ENCODE measurements at places on chromosomes 11 and 22.

DNA sequence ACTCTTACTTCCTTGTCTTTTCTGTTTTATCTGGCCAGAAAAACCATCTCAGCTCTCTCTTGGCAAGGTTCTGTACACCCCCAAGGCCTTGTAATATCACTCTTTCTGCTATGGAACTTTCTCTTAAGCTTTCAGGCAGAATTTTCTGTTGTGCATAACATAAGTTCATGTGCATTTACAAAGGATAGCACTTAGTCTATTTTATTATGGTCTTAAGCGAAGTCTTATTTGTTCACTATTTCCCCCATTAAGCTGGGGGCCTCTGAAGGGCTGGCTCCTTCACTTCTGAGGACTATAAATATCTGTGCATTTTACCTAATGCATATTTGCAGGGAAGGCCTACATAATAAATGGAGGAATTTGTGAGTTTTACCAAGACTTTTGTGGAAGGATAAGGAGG is 1393.4 kb downstream of the FAM181B start:
- no peak for DNase-seq

- DNase-seq = no peak
Measured at GRCh38 chr11:57801183-57801485, 39.5 kb downstream of the CTNND1 start.

DNA sequence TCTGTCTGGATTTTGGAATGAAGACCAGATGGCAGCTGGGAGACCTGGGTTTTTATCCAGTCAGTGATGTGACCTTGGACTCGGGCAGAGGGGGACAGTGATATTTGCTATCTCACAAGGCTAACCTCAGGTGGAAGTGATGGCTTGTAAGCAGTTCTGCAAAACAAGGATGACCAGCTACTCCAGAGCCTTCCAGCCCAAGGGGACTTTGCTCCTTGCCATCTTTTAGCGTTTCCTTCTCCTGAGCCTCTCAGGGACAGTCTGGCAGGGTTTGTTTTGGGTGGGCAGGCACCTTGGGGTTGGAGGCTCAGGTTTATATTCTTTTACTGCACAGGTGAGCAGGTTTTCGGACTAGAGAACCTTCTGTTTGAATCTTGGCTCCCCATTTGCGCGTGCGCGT is 9.5 kb upstream of the OSBP2 start:
- DNase-seq = no peak

DNA sequence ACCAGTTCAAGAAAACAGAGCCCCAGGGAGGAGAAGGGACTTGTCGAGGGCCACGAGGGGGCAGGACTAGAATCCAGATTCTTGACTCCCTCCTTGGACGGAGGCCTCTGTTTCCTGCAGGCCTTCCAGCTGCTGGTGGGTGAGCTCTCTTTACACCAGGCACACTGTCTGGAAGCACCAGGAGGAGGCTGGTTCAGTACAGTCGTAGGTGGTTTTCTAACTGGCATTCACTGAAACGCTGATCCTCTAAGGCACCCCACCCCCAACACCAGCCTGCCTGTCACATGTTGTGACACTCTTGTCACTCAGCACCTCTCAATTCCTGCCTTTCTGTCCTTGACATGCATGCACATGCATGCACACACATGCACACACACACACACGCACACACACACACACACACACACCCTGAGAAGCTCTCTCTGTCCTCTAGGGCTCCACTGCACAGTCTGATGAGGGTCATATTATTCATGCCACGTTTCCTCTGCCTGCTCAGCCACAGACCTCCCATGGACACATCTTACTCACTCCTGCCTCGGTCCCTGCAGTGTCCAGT is 751 bp downstream of the MS4A10 start:
- DNase-seq = no peak

GRCh38 chr11:60338053-60338452 is 11.0 kb downstream of the MS4A6E start:
- no peak for DNase-seq

- no peak for DNase-seq
Measured at GRCh38 chr11:34219941-34220370, 114.5 kb downstream of the NAT10 start.

DNA sequence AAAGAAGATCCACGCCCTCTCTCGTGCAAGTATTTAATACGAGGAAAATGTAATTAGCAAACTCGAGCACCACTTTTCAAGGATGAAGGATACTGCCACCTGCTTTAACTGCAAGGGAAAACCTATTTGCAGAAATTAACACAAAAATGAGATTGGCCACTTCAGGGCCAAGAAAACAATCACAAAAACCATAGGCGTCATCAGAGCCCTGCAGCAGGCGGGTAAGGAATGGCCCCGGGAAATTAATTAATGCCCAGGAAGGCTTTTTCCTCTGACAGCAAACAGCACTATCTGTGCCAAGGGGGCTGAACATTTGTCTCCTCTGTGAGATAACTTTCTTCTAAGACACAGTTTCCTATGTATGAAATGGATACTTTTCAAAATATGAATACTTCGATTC is 255.7 kb downstream of the CTTN start:
- no peak for DNase-seq

DNA sequence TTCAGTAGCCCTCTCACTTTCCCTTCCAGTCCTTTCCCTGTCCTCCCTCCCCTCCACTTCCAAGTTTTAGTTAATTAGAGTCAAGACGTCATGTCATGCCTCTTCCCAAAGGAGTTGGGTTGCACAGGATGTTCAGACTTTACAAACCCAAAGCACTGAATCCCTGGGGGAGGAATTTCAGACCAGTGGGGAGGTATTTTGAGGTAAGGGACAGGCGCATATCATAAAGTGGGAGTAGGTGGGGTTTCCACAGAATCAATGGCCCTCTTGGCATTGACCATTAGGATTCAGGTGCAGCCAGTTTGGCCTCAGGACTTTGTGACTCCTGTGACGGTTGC is 733 bp upstream of the ACP2 start:
- no peak for DNase-seq

DNA sequence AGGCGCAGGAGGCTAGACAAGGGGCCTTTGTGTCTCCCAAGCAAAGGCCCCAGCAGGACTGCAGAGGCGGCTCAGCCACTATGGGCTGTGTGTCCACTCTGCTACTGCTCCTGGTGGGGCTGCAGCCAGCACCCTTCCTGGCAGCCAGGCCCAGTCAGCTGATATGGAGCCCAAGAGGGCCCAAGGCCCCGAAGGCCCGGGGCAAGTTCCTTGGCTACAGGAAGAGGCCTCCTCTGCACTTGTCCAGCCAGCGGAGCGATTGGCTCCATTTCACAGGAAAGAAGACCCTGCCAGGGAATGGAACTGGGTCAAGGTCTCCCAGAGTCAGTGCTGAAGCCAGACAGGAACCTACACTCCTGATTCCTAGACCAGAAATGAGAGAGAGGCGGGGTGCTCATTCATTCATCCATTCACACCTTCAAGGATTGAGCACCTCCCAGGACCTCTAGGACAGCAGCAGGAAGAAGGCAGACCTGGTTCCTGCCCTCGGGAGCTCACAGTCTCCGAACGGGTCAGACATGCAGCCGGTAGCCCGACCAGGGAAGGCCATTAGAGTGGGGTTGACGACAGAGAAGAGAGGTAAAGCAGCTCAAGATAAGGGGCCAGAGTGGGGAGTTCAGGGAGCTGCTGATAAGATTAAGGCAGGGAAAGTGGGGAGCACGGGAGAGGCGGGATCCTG is 811 bp upstream of the P2RY2 start:
- DNase-seq = no peak

- no peak for DNase-seq
Measured at GRCh38 chr22:41367680-41368542, 13.8 kb upstream of the TEF start.

GRCh38 chr11:6468712-6469495 is 4.8 kb downstream of the TRIM3 start:
- DNase-seq = no peak

GRCh38 chr11:104556606-104557301 is 341.5 kb downstream of the CASP12 start:
- DNase-seq = no peak

Data from stimulated activated CD8-positive, alpha-beta memory T cell treated with anti-CD3 and anti-CD28 coated beads, Interleukin-15, amount 100 ng/mL, for 1 hour (primary cell).